ENCODE measurements at places on chromosomes 4 and X.
A peak's percentile ranks its signal among the peaks of the same experiment; 100 is the strongest.

GRCh38 chrX:143869018-143869417, 14.9 kb upstream of the UBE2NL start:
- no peak for DNase-seq

DNA sequence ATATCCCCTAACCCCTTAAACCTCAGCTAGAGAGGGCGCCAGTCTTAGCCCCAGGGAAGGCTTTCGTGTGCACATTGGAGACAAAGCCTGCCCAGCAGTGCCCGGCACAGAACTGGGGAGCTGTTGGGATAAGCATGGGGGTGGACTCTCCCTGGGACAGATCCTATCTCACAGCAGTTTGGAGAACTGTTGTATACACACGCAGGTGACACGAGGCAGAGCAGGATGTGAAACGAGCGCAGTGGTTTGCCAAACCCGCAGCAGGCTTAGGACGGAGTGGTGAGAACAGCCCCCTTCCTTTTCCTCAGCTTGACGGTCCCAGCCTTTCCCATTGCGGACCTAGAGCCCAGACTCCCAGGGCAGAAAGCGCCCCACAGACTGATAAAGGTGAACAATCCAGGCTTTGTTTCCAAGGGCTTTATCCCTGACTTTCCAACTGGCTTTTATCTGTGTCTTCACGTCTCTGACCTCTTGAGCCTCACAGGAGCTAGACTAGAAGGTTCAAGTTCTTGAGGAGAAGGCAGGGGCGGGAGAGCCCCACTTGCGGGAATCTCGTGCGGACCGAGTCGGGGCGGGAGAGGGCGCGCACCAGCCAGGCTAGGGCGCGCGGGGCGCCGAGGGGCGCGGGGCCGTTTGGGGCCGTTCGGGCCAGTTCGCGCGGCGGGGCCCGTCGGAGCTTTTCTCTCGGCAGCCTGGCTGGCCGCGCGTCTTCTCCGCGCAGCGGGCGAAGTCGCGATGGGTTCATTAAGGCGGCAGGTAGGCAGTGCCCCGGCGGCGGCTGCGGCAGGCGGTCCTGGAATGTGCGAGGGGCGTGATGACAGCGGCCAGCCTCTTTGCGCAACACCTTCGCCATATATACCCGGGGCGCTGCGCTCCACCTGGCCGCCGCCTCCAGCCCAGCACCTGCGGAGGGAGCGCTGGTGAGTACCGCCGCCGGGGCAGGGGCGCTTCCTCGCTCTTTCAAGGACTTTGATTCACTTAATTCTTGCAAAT, at the start of gene SLC34A2:
Gene SLC34A2 (plus strand): TSS at position 881 of the 993 bp plus-strand sequence. CDS start 6,650 bp downstream, outside the sequence.
- peak; percentile 43 for DNase-seq

GRCh38 chr4:17817027-17817426, 6.2 kb downstream of the NCAPG start:
- DNase-seq = peak; percentile 10

- DNase-seq = no peak
Measured at GRCh38 chrX:115988825-115989224, 181.7 kb upstream of the AGTR2 start.

- DNase-seq = no peak
Measured at GRCh38 chrX:102652031-102652688, 877 bp downstream of the GPRASP1 start.

GRCh38 chrX:155612312-155613224, at the start of gene TMLHE:
TSS of gene TMLHE (minus strand) at chrX:155612952. CDS start at chrX:155545276, 67,676 bp downstream.
- DNase-seq = peak; percentile 37

DNA sequence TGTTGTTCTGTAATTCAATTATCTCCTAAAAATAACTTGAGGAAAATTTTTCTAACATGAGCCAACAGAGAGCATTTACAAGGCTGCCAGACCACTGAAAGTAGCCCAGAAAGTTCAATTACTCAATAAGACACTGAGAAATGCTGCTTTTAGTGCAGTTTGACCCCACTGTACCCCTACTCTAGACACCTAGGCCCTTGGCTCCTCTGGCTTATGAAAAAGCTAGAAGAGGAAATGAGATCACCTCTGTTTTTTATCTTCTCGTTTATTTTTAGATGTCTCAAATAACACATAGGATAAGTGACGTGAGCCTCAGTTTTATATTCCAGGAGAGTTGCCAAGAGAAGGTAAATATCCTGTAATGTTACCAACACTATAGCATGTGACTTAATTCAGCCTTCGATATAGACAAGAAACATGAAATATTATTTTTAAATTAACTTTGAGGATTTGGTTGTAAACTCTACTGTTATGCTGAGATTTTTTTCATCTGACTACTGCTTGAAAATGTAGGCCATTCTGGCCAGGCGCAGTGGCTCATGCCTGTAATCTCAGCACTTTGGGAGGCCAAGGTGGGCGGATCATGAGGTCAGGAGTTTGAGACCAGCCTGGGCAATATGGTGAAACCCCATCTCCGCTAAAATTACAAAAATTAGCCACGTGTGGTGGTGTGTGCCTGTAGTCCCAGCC, 24.4 kb downstream of the TNIP3 start:
- DNase-seq = no peak

DNA sequence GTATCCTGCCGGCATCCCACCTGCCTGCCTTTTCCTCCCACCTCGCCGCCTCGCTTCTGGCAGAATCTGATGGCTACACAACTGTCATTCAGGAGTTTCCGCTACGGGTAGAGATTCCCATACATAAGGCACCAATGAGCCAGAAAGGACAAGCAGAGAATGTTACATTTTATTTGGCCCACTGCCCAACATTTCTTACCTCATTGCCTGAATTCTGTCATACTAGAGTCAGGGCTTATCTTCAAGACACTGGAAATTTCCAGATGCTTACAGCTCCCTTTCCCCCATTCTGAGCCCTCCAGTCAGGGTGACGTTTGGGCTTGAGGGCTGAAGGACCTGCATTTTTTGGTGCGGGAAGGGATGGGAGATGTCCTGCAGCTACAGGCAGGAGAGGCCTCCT, 113.0 kb downstream of the NHS start:
- no peak for DNase-seq

GRCh38 chrX:21799767-21800166, 39.6 kb upstream of the MBTPS2 start:
- no peak for DNase-seq

GRCh38 chr4:85475631-85476233, 782 bp downstream of the ARHGAP24 start:
- DNase-seq = peak; percentile 35

DNA sequence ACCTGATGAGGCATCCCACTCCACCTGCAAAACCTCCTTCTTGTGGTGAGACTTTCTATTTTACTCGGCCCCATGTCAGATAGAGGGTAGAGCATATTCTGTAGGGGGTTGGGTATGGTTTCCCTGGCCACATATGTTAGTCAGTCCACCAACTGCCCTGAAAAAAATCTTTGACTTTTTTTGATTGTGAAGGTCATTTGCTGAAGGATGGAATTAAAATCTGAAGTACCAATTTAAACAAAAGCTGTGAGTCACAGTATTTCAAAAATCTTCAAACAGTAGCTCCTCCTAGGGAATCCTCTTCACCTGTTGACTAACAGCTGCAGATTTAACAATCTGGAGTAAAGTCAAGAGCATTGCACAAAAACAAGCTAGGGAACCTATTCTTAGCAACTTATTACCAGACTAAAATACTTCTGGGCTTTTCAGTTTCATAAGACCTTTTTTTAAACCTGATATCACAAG, 8.0 kb upstream of the CCDC110 start:
- no peak for DNase-seq

GRCh38 chrX:39121903-39122302, 320.6 kb downstream of the MID1IP1 start:
- no peak for DNase-seq

- no peak for DNase-seq
Measured at GRCh38 chr4:189974056-189974455, 33.4 kb downstream of the FRG1 start.

GRCh38 chr4:39415678-39416283, 9.1 kb downstream of the KLB start:
- no peak for DNase-seq

DNA sequence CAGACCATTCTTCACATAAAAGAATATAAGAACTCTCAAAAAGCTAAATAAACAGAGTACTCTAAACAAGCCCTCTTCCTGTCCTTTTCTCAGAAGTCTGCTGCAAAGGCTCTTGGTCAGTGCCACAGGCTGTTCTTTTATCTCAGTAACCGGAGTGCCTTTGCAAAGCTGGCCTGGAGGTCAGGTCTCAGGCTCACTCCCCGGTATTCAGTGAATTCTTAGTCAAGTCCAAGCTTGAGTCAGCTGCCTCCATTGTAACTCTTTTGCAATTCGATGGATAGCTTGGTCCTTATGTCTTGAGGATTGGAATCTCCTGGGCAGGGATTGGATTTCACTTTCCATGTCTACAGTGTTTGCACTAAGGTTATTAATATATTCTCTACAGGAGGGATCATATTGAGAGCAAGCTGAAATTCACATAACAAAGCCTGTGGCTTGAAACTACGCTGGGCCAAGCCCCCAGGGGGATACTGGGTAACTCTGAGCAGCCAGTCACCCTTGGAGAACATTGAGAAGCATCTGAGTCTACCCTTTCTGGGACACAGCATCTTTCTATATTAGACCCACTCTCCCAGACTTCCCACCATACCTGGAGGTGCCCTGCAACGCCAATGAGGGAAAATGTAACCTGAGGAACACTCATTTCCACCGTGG, 10.0 kb upstream of the HS6ST2 start:
- DNase-seq = no peak

- no peak for DNase-seq
Measured at GRCh38 chr4:150943818-150944217, 71.3 kb downstream of the LRBA start.

GRCh38 chrX:21990832-21991231, 41.3 kb upstream of the PHEX start:
- DNase-seq = no peak

DNA sequence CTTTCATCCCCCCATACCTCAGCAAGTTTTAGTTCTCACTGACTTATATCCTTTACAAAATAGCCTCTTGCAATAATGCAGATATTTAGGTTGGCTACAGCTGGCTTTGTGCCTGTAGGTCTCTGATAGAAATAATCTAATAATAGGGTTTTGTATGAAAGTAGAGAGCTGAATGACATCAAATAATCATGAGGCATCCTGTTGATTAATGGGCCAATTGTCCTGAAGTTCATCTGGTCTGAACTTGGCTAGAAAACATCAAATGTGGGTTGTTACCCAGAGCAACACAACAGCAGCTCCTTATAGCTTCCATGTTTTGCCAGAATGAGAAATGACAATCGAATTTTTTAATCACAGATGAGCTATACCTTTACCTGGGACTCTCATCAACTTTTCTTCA, 19.2 kb upstream of the LHFPL1 start:
- no peak for DNase-seq

DNA sequence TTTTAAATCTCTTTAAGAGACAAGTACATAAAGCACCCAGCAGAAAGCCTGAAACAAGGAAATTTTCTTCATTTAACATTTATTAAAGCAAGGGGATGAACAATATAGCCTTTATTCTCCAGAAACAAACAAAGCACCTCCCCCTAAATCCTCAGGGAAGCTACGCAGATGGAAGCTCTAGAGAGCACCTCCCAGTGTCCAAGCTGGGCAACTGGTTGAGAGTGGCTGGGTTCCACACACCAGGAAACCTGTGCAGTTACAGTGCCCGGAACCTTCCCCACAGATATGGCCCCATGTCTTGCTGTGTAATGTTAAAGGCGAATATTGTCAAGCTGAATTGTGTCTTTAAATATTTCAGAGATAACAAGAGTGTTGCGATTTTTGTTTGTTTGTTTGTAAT, 8.9 kb upstream of the TRIML1 start:
- DNase-seq = no peak

GRCh38 chrX:110509755-110510532, 151.3 kb downstream of the RTL9 start:
- DNase-seq = no peak

- DNase-seq = no peak
Measured at GRCh38 chr4:158544141-158544540, 22.5 kb downstream of the RXFP1 start.

- no peak for DNase-seq
Measured at GRCh38 chrX:94401426-94401825, 727.4 kb downstream of the FAM133A start.

- DNase-seq = no peak
Measured at GRCh38 chrX:57977992-57978391, 67.7 kb upstream of the ZXDA start.

DNA sequence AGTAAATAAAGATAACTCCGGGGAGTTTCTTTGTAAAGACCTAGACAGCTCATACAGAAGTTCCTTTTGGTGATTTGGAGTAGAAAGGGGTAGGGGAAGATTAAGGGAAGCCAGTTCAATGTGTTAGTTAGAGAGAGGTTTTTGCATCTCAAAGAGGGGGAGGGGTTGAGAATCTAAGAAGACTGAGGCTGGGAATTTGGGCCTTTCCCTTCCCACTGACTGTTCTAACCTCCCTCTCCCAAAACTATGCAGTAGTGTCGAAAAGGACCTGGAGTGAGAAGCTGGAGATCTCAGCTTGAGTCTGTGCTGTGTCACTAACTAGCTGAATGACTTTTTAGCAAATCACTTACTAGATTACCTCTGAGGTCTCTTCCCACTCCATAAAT, 55.7 kb upstream of the CCDC160 start:
- no peak for DNase-seq

DNA sequence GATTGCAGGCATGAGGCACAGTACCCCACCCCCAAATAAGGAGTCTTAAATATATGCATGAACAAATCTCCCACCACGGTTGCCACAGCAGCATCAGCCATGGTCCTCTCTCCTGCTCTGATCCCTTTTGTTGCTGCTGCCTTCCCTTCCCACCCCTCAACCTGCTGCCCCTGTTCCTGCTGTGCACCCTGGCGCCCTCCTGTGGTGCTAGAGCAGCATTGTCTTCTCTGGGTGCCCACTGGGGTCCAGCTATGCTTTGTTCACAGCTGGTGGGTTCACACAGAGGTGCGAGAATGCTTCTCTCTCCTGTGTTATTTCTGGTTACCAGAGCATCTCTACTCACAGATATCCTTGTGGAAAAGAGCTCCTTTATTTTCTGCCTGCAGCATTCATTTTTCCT, 116.2 kb downstream of the GATB start:
- DNase-seq = no peak

DNA sequence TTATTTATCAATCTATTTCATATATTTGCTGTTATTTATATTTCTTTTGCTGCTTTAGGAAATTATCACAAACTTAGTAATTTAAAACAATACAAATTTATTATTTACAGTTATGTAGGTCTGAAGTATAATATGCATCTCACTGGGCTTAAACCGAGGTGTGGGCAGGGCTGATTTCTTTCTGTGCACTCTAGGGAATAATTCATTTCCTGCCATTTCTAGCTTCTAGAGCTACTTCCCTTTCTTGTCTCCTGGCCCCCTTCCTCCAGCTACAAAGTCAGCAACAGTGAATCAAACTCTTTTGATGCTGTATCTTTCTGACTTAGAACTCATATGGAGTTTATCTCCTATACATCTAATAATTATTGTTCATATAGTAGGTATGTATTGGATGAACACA, 303.5 kb upstream of the ARSJ start:
- no peak for DNase-seq

DNA sequence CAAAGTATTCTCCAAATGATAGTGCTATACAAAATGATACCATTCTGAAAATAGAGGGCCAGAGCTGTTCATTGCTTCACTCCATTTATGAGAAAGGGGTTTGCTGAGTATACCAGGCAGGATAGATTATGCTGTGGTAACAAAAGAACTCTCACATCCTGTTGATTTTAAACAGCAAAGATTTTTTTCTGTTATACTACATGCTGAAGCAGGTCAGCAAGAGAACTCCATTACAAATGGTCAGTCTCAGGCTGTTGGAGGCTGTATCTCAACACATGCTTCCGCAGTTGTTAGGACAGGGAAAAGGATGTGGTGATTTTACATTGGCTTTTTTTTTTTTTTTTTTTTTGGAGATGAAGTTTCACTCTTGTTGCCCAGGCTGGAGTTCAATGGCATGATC, 13.7 kb upstream of the KLHL5 start:
- DNase-seq = no peak

- DNase-seq = no peak
Measured at GRCh38 chr4:140291259-140291658, 82.2 kb upstream of the SCOC start.

Data from DMS79 treated with DMSO at 0.1 percent for 48 hours (cell line).